ENCODE measurements at places on chromosomes 11 and 22. TPM values are rescaled to one million over a fixed set of nuclear protein-coding genes. Genes with fewer than 3 reads are reported as not detected.

Gene VWA5A
- 19.2 TPM for total RNA-seq

Gene ASRGL1
- 0.32 TPM for total RNA-seq

Gene TTC36
- total RNA-seq, result 0.24 TPM

Gene CABP7
- total RNA-seq, result not detected

Gene RFPL1
- total RNA-seq, result not detected

Gene FIBIN
- total RNA-seq, result 178 TPM

Gene TALDO1
- total RNA-seq, result 92.8 TPM

Gene ASPHD2
- total RNA-seq, result 3.3 TPM

Gene SPDYC
- total RNA-seq, result not detected

Gene KRTAP5-9
- 0.16 TPM for total RNA-seq

Gene NLRP10
- 2.9 TPM for total RNA-seq

Gene OR52A1
- total RNA-seq, result not detected

Gene CCDC188
- 1.6 TPM for total RNA-seq

Gene ANO5
- total RNA-seq, result 0.65 TPM

Gene TEX54
- total RNA-seq, result not detected

Gene MRGPRX4
- total RNA-seq, result not detected

Gene MEI1
- total RNA-seq, result 0.73 TPM

Gene PIWIL4
- 3.9 TPM for total RNA-seq

Gene ACRV1
- total RNA-seq, result not detected

Gene GNAZ
- 6.9 TPM for total RNA-seq

Gene ANKK1
- under 0.01 TPM for total RNA-seq

Gene RFPL2
- not detected for total RNA-seq

Gene CRYBB3
- total RNA-seq, result not detected

Gene OR51G1
- total RNA-seq, result not detected

Gene SGSM1
- not detected for total RNA-seq

Gene OR2AG2
- total RNA-seq, result 0.12 TPM

Gene PDGFB
- total RNA-seq, result 0.12 TPM

Gene MS4A12
- not detected for total RNA-seq

Gene PATE4
- not detected for total RNA-seq

Gene CTNND1
- 142 TPM for total RNA-seq

Gene SSTR3
- not detected for total RNA-seq

Gene TEX12
- total RNA-seq, result 0.32 TPM

Gene PTPRCAP
- 0.32 TPM for total RNA-seq

Gene TPBGL
- total RNA-seq, result not detected

Gene CCDC34
- total RNA-seq, result 1.8 TPM

Gene GAL3ST1
- total RNA-seq, result not detected

Gene OR51I1
- total RNA-seq, result not detected

Gene SMC1B
- total RNA-seq, result not detected

Gene LRFN4
- 28.3 TPM for total RNA-seq

Gene C22orf42
- not detected for total RNA-seq

Gene DGCR6
- total RNA-seq, result 2.4 TPM

Gene MUC6
- not detected for total RNA-seq

Gene OR6A2
- total RNA-seq, result 0.32 TPM

Gene SLC22A25
- not detected for total RNA-seq

Gene ZNF215
- 7.4 TPM for total RNA-seq

Gene OR52I2
- not detected for total RNA-seq

Gene MMP10
- total RNA-seq, result 0.12 TPM

Gene PNPLA5
- total RNA-seq, result not detected

Gene JHY
- total RNA-seq, result 10.3 TPM

Gene XKR3
- not detected for total RNA-seq

Gene CRYBA4
- total RNA-seq, result not detected

All from hair follicle dermal papilla cell (primary cell).